ENCODE measurements at places on chromosomes 7 and 10. TPM values are rescaled to one million over a fixed set of nuclear protein-coding genes. Genes with fewer than 3 reads are reported as not detected.

DNA sequence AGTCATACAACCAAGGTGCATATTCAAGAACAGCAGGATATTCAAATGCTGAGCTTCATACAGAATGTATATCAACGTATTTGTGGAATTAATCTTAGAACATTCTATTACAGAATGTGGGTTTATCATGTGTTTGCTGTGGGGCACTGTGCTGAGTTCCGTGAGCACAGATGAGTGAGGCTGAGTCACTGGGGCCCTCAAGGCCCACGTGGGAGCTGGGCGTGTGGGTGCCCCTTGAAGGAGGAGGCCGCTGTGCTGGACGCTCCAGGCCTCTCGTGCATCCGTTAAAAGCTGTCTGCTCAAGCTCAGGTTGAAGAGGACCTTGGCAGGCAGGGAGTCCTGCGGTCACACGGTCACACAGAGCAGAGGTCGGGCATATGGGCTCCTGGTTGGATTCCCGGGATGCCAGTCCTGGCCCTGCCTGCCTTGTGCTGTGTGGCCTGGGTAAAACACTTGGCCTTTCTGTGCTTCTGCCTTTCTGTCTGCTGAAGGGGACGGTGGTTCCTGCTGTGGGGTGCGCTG, 70.1 kb downstream of the GLRX3 start:
- H3K27ac ChIP-seq: no peak overlapping the region
- no peaks in the 10 kb centered on the region for H3K4me1 ChIP-seq
- no peak overlapping the region for H3K4me3 ChIP-seq
- H3K36me3 ChIP-seq: no peaks in the 10 kb centered on the region
- no peak for DNase-seq
- H3K27me3 ChIP-seq: 0 out of 2 replicates have a peak, but pooled peaks cover 3% of the 10 kb centered on the region

GRCh38 chr7:48244864-48245271, 73.6 kb downstream of the ABCA13 start:
- no peaks in the 10 kb centered on the region for H3K36me3 ChIP-seq
- H3K27ac ChIP-seq: no peak overlapping the region
- H3K4me1 ChIP-seq: peaks cover 25% of the 10 kb centered on the region
- H3K27me3 ChIP-seq: no peaks in the 10 kb centered on the region

Gene SUGCT
- total RNA-seq: 17.1 TPM

Gene FBH1
- 93.3 TPM for total RNA-seq

Gene SLC13A4
- total RNA-seq: not detected

- H3K4me3 ChIP-seq: no peak overlapping the region
- H3K36me3 ChIP-seq: peaks cover 32% of the 10 kb centered on the region
- no peaks in the 10 kb centered on the region for H3K27me3 ChIP-seq
- no peaks in the 10 kb centered on the region for H3K4me1 ChIP-seq
- DNase-seq: no peak
Measured at GRCh38 chr7:108515013-108515412, 10.9 kb downstream of the PNPLA8 start.

DNA sequence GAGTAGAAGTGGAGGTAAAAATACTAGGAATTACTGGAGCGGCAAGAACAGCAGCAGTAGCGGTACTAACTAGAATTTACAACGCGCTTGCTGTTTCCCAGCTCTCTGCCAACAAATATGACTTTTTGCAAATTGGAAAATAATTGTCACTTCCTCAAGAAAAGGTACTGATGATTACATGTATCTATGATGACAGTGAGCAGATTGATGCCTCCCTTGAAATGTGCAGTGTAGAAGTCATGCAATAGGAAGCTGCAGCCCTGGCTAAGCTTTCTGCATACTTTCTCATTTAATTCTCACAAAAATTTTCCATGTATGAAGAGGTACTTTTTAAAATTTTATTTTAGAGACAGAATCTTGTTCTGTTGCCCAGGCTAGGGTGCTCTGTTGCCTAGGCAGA, 49.9 kb downstream of the ANK3 start:
- no peaks in the 10 kb centered on the region for H3K27me3 ChIP-seq
- H3K4me3 ChIP-seq: no peak overlapping the region
- no peaks in the 10 kb centered on the region for H3K36me3 ChIP-seq
- H3K27ac ChIP-seq: no peak overlapping the region

DNA sequence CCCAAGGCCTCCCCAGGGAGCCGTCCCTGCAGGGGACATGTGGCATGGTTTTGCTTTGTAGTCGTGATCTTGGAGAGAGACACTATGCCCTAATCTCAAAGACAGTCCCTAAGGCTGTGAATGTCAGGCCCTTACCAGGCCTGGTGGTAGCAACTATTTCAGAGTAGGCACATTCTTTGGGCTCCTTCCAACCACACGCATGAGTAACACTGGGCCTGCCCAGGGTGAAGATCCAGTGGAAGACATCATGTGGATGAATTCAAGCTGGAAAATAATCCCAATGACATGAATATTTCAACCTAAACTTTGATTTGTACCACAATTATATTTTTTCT, 39.5 kb upstream of the INSIG1 start:
- H3K4me3 ChIP-seq: no peak overlapping the region
- no peaks in the 10 kb centered on the region for H3K36me3 ChIP-seq
- no peak overlapping the region for H3K27ac ChIP-seq
- H3K4me1 ChIP-seq: peaks cover 7% of the 10 kb centered on the region
- H3K27me3 ChIP-seq: no peaks in the 10 kb centered on the region

DNA sequence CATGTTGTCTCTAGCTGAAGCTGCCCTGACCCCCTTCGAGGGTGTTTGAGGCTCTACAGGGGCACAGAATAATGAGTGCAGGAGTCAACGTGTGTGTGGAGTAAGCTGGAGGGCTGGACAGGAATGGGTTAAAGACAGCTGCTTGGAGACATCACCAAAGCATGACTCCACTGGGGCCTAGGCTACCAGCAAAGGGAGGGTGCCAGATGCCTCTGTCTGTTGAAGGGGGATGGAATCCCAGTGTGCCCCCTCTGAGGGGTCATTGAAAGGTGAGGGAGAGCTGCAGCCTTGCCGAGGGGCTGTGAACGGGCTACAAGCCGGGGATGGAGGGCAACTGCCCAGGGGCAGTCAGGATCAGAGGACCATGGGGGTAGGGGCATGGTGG, 51.7 kb upstream of the PODXL start:
- no peak for DNase-seq
- H3K4me1 ChIP-seq: peaks cover 29% of the 10 kb centered on the region
- H3K27me3 ChIP-seq: no peaks in the 10 kb centered on the region
- no peak overlapping the region for H3K27ac ChIP-seq
- no peak overlapping the region for H3K4me3 ChIP-seq
